Stimulated activated CD8-positive, alpha-beta memory T cell treated with anti-CD3 and anti-CD28 coated beads, Interleukin-7, amount 100 ng/mL, for 1 hour (primary cell): ENCODE measurements at places on chromosomes 2 and 18.

GRCh38 chr2:239801404-239802184 is 223.5 kb downstream of the NDUFA10 start:
- DNase-seq, result no peak

DNA sequence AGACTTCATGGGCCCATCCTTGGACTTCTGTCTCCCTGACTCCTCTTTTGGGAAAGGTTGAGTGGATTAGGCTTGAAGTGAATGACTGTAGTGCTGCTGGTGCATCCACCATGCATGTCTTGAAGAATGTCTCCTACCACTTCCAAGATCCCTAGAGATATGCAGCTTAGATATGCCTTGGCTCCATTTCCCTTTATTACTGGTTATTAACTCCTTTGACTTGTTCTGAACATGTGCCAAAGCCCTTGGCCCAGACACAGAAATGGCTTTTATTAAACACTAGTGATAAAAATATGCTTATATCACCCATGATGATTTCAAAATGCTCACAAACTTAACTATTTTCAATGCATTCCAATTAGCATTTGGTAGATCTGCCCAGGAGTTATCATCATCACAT is 90.0 kb upstream of the SLC14A2 start:
- no peak for DNase-seq

GRCh38 chr2:172480301-172481218 is 53.2 kb downstream of the ITGA6 start:
- no peak for DNase-seq

DNA sequence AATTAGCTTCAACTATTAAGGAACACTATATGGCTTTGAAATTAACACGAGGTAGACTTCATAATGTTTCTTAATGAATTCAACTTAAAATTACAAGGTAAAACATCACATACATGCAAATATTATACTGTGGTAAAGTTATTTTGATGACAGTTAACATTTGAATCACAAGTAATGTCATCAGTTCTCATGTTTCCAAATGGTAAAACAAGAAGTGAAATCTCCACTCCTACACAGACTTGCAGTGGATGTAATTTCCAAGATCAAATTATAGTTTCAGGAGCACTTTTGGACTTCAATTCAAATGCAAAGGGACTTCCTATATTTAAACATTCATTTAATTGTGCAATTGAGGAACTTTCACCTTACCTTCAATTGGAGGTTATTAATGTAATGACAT is 39.1 kb downstream of the C18orf54 start:
- no peak for DNase-seq

GRCh38 chr2:236546561-236547002 is 23.0 kb upstream of the ACKR3 start:
- no peak for DNase-seq

DNA sequence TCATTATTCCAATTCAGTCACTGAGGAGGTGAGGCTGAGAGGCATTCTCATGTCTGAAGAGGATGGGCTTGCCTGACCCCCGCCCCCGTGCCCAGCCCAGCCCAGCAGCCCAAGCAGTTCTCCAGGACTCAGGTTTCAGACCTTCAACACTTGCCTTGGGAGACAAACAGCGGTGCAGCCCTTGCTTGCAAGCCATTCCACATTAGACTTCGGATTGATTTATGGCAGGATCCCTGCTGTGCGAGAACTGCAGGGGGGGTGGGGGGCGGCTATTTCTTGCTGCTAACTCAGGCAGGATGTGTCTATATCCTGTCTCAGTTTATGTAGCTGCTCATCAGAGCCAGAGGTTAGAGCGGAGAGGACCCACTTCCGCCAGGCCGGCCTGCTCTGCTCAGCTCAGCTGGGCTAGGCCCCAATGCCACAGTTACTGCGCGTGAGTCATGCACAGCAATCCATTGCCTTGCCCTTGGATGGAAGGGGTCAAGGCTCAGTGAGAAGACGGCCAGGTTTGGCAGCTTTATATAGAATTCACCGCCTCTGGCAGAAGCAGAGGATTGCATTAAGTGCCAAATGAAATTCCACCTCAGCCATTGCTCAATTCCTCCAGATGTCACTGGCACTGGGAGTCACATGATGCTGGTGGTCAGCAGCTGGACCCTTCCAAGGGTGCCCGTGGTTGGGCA is 1.8 kb downstream of the GYPC start:
- peak; percentile 45 for DNase-seq
